ENCODE measurements at places on chromosomes 2 and 18.

- DNase-seq = no peak
These were observed 29.9 kb downstream of the CPO start for GRCh38 chr2:206969192-206969591.

GRCh38 chr2:229920011-229920641 is 1.7 kb downstream of the TRIP12 start:
- DNase-seq = no peak

DNA sequence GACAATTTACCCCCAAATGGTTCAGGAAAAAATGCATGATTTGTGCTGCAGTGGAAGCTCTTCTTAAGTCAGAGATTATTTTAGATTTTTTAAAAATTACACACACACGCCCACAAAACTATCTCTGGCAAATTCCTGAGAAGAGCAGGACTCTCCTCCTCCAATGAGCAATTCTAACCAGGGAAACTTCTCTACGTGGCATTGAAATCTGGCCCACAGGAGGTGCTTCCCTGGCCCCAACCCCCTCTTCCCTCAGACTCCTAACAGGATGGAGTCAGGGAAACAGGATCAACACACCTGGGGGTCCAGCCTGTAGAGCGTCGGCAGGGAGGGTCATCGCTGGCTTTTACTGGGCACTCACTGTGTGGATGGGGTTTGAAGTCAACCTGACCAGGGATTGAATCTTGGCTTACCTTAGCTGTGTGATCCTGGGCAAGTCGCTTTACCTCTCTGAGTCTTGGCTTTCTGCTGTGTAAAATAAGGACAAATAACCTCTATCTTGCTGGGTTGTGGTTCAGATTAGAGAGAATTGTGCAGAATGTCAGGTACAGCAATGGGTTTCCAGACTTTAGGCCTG is 65.4 kb upstream of the ASAP2 start:
- no peak for DNase-seq

GRCh38 chr2:175575346-175576258 is 394.1 kb upstream of the ATP5MC3 start:
- DNase-seq = peak; percentile 26

GRCh38 chr2:30636311-30636710 is 170.9 kb downstream of the CAPN13 start:
- DNase-seq = no peak

GRCh38 chr2:176533505-176534193 is 264.4 kb downstream of the MTX2 start:
- no peak for DNase-seq

Data from NK-92 treated with Interleukin-12 subunit alpha and Interleukin-12 subunit beta, amount 100 ng/mL, for 24 hours (cell line).